ENCODE measurements at places on chromosomes 3 and 15.
A peak's percentile ranks its signal among the peaks of the same experiment; 100 is the strongest.

GRCh38 chr3:136381051-136381450 lies 130.9 kb downstream of the PCCB start:
- DNase-seq = no peak

- DNase-seq = no peak
Observed at GRCh38 chr15:75606711-75607699, 18.5 kb downstream of the SNUPN start.

DNA sequence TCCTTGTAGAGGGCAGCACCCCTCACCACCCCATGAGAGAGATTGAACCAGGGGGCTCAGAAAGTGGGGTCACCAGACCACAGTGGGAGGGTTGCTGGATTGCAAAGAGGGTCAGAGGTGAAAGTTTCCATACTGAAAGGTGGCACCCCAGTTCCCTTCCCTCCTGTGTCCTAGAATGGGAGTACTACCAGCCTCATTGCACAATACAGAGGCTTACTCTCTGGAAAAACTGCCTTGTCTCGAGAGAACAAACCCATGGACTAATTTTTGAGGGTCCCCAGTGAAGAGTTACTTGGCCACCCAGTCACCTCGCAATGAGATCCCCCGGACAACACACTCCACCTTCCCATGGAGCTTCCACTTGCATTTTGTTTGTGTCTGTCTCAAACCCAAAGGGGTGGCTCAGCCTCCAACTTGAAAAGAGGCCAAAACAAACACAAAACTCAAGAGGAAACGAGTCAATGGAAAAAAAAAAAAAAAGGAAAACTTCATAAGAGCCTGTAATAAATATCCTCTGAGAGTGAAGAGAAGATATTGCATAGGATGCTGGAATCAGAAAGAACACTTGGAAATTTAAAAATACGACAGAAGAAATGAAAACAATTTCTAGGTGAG lies 18.6 kb downstream of the MESP2 start:
- DNase-seq = no peak

GRCh38 chr3:196837819-196838420 lies 29.8 kb upstream of the SENP5 start:
- peak; percentile 49 for DNase-seq

DNA sequence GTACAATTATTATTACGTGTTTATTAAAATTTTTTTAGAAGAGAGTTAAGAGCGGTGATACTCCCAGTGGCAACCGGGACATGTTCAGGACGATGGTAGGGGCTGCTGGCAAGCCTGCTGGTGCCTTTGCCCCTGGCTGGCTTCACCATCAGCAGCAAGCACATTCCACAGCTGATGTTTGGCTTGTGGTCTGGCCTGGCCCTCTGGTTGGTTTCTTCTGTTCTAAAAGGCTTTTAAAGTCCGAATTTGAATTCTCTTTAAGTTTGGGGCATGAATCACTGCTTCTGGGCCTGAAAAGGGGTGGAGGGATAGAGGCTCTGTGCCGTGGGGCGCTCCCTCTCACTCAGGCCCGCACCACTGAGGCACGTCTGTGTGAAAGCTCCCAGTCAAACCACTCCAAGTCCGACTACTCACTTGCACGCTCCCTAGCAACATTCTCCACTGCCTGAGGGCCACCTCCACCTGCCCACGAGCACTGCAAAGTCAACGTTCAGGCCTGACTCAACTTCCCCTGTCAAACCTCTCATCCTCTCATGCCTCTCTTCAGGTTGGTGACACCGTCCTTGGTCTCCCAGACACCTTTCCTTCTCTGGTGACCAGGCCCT lies 10.1 kb downstream of the ITGA11 start:
- DNase-seq = no peak
